Stimulated activated CD4-positive, alpha-beta T cell treated with anti-CD3 and anti-CD28 coated beads, Interleukin-4, amount 100 ng/mL, for 24 hours (primary cell): ENCODE measurements at places on chromosomes 16 and 17.

GRCh38 chr17:47099451-47099986 is 89.6 kb downstream of the CDC27 start:
- DNase-seq = no peak

GRCh38 chr17:7549401-7550055 is 670 bp downstream of the TNFSF12 start:
- DNase-seq = peak; percentile 38

- DNase-seq = no peak
These were observed 175.5 kb downstream of the LGALS9B start for GRCh38 chr17:20291853-20292252.

DNA sequence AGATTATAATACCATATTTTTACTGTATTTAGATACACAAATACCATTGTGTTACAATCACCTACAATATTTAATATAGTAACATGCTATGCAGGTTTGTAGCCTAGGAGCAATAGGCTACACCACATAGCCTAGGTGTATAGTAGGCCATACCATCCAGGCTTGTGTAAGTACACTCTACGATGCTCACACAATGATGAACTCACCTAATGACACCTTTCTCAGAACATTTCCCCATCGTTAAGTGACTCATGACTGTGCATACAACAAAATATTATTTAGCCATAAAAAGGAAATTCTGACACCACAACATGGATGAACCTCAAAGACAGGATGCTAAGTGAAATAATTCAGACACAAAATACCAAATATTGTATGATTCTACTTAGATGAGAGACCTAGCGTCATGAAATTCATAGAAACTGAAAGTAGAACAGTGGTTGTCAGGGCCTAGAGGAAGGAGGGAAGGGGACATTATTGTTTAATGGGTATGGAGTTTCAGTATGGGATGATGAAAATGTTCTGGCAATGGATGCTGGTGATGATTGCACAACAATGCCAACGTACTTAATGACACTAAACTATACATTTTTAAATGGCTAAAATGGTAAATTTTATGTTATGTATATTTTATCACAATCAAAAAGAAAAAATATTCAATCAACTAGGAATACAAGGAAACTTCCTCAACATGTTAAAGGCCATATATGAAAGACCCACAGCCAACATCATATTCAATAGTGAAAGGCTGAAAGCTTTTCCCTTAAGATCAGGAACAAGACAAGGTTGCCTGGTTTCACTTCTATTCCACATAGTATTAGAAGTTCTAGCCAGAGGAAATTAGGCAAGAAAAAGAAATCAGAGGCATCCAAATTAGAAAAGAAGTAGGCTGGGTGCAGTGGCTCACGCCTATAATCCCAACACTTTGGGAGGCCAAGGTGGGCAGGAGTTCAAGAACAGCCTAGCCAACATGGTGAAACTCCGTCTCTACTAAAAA is 5.9 kb upstream of the C16orf87 start:
- no peak for DNase-seq

DNA sequence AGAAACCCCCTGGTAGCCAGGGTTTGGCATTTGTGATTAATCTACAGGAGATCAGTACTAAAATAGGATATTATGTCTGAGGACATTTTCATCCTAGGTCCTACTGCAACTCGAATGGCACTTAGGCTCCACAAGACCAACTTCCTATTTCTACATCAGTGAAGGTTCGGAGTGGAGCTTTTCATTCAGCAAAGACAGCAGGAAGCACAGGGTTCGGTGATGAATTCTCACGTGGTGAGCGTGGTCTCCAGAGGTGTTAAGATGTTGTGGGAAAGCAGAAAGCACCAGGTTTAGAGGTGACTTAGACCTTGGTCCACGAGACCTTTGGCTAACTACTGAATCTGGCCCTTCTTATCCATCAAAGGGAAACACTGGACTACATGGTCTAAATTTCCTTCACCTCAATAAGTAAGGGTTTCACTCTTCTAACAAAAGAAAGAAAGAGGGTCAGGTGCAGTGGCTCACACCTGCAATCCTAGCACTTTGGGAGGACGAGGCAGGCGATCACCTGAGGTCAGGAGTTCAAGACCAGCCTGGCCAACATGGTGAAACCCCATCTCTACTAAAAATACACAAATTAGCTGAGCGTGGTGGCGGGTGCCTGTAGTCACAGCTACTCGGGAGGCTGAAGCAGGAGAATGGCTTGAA is 13.9 kb upstream of the HELZ start:
- DNase-seq = peak; percentile 16

- DNase-seq = no peak
These were observed 946.3 kb downstream of the KCNJ2 start for GRCh38 chr17:71115669-71115972.

GRCh38 chr17:77675411-77675810 is 283.1 kb upstream of the TNRC6C start:
- no peak for DNase-seq

DNA sequence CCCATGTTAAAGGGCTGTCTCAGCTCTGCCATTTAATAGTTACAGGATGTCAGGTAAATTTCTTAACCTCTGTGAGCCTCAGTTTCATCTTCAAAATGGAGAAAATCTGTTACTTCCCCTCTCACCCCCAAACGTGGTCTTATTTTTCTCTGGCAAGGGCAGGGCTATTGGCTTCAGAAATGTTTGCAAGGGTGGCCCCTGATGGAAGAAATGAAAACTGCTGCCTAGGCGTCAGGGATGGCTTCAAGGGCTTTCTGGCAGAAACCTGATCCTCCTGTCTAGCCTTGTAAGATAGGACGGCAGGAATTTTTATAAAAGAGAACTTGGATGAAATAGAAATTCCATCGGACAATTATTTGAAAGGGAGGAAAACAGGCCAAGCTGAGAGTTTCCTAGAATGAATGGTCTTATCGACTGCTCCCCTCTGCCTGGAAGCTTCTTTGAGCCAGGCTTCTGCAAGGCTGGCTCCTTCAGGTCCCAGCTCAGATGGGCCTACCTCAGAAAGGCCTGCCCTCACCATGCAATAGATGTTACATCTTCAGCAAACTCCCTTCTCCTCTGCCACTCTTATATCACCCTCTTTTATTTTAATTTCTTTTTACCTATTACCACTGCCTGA is 43.0 kb upstream of the TANGO6 start:
- peak; percentile 54 for DNase-seq

- DNase-seq = no peak
These were observed 12.2 kb upstream of the SLC52A1 start for GRCh38 chr17:5047446-5047845.

- no peak for DNase-seq
These were observed 62.0 kb upstream of the CRHR1 start for GRCh38 chr17:45722161-45722560.

- DNase-seq = no peak
These were observed 13.4 kb downstream of the OR2C1 start for GRCh38 chr16:3369073-3369472.

DNA sequence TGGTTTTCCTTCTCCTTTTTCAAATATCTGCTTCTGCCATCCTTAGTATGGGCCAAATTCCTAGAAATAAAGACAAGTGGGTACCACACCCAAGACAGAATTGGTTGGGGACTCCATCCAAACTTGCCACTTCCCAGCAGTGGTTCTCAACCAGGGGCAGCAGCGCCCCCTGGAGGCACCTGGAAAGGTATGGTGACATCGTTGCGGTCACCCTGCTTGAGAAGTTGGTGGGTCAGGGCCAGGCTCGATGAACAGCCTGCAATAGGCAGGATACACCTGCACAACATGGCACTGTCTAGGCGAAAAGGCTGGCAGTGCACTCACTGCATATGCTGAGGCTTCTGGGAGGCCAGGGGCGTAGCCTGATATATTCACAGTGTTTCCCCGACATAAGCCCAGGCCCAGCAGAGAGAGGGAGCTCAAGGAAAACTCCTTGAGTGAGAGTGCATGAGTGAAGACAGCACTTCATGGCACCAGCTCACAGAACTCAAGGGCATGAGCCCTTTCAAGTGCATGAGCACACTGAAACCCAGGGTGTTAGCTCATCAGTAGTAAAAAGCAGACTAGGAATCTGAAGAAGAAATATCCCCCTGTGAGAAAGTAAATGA is 57.7 kb downstream of the CMC2 start:
- DNase-seq = peak; percentile 22

- DNase-seq = no peak
These were observed 73.3 kb downstream of the ABCC12 start for GRCh38 chr16:48082516-48082915.
